ENCODE measurements at places on chromosomes 3 and 15.

DNA sequence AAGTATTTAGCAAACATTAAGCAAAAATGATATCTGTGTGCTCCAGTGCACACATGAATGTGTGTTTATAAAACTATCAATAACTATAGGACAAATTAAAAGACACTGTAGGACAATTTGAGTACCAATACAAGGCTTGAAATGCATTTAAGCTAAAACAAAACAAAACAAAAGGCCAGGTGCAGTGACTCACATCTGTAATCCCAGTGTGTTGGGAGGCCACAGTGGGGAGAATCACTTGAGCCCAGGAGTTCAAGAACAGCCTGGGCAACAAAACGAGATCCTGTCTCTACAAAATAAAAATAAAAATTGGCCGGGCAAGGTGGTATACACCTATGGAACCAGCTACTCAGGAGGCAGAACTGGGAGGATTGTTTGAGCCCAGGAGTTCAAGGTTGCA, 50.7 kb downstream of the CSNK1G1 start:
- no peak for DNase-seq

GRCh38 chr15:57198131-57198530, 178.2 kb upstream of the CGNL1 start:
- DNase-seq, result no peak

DNA sequence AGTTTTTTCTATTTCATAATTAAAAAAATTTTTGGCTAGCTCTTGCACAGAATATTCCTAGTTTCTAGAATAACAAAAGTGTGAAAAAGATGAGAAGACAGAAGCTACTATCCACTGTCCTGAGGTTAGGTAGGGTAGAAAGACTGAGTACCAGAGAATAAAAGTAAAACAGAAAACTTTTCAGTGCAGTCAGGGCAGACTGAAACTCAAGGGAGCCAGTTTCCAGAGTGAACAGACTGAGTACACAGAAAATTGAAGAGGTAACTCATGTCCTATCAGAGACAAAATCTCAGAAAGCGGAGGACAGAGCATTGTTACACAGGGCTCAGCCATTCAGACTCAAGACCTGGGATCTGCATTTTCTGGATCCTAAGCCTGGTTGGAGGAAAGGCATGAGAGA, 8.8 kb upstream of the FBXO40 start:
- DNase-seq, result no peak

DNA sequence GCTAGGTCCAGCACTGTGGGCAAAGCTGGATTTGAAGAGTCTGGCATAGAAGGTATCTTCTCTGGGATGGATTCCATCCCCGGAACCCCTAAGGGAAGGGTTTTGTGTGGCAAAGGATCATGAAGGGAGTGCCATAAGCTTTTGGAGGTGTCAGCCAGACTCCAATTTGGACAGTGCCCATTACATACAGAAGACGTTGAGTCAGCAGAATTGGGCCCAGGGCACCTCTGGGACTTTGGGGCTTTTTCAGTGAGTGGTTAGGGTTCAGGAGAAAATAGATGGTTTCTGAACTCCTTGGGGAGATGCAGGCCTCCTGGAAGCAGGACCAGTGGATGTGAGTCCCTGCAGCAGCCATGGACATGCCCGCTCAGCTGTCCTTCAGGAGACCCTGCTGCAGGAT, 34.6 kb upstream of the XCR1 start:
- no peak for DNase-seq

DNA sequence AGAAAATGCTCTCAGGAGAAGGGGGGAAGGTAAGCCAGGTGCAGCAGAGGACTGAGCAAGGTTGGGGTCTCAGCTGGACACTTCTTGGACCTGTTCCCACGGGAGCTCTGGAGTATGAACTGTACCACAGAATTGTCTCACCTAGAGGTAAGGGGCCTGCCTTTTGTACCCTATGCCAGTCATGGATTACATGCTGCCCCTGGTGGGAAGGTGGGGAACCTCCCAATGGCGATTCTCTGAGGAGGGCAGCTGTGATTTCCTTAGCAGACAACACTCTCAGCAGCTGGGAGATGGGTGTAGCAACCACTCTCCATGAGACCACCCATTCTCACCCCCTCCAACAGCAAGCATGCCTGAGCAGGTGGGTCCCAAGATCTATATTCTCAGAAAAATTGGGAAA, 329.4 kb upstream of the CTNNB1 start:
- no peak for DNase-seq

DNA sequence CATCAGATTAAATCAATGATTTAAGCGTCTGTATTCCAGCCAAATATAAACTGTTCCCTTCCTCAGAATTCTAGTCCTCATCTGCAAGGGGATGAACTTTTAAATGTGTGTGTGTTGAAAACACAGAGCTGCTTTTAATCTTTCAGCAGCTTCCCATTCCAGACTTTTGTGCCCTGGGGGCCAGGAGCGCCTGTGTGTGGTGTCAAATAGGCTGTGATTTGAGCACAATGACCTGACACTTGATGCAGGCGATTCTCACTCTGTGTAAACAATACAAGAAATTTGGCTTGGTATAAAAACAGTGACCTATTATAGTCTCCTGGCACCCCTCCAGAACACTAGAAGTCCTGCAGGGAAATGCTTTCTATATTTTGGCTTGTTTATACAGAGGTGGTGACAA, 274.6 kb upstream of the ROPN1 start:
- DNase-seq, result no peak

- DNase-seq, result no peak
Observed at GRCh38 chr3:168341956-168342936, 246.5 kb upstream of the GOLIM4 start.

GRCh38 chr15:78033864-78034263, 43.6 kb downstream of the TBC1D2B start:
- no peak for DNase-seq

DNA sequence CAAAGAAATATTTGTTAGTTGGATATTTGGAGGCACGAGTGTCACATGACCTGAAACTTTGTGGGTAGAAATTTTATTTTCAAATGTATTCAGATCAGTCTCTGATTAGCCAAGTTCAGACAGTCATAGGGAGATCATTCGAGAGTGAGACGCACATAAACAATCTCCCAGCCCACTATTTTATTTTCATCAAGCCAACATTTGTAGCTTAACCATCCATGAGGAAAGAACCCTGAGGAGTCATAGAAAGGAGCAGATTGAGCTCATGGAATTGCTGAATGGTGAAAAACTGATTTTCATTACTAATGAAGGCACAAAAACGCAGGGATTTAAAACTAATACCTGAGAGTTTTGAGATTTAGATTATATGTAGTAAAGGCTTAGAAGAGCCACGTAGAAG, 548.7 kb downstream of the NSUN3 start:
- DNase-seq, result no peak

DNA sequence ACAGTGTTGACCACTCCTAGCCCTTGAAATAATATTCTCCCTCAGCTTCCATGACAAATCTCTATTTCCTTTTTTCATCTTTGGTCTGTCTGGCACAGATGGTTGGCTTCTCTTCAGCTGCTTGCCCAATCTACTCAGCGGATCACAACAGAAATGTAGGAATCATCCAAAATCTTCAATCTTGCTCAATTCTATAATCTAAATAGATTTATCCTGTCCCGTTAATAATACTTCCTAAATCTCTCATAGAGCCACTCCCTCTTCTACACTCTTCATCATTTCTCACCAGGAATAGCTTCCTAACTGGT, 3.8 kb downstream of the PEAK1 start:
- no peak for DNase-seq

- DNase-seq, result no peak
Observed at GRCh38 chr15:57172925-57173324, 203.4 kb upstream of the CGNL1 start.

DNA sequence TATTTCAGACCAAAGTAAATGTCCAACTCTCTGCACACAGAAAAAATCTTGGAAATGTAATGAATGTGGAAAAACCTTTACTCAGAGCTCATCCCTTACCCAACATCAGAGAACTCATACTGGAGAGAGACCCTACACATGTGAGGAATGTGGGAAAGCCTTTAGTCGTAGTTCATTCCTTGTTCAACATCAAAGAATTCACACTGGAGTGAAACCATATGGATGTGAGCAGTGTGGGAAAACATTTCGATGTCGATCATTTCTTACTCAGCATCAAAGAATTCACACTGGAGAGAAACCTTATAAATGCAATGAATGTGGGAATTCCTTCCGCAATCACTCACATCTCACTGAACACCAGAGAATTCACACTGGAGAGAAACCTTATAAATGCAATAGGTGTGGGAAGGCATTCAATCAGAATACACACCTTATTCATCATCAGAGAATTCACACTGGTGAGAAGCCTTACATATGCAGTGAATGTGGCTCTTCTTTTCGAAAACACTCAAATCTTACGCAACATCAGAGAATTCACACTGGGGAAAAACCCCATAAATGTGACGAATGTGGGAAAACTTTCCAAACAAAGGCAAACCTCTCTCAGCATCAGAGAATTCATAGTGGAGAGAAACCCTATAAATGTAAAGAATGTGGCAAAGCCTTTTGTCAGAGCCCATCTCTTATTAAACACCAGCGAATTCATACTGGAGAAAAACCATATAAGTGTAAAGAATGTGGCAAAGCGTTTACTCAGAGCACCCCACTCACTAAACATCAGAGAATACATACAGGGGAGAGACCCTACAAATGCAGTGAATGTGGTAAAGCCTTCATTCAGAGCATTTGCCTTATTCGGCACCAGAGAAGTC, 8.0 kb upstream of the ZNF501 start:
- DNase-seq, result no peak

Data from activated effector memory CD4-positive, alpha-beta T cell treated with Interleukin-2 at 50 U/mL for 16 hours (primary cell).